Stimulated activated naive CD8-positive, alpha-beta T cell treated with anti-CD3 and anti-CD28 coated beads, Interleukin-15, Interleukin-2, amounts not matched to agents 100 U/mL and 50 U/mL, for 24 hours (primary cell): ENCODE measurements at places on chromosomes 12 and 14.
A peak's percentile ranks its signal among the peaks of the same experiment; 100 is the strongest.

GRCh38 chr14:93544212-93544611 is 113.5 kb downstream of the UNC79 start:
- no peak for DNase-seq

DNA sequence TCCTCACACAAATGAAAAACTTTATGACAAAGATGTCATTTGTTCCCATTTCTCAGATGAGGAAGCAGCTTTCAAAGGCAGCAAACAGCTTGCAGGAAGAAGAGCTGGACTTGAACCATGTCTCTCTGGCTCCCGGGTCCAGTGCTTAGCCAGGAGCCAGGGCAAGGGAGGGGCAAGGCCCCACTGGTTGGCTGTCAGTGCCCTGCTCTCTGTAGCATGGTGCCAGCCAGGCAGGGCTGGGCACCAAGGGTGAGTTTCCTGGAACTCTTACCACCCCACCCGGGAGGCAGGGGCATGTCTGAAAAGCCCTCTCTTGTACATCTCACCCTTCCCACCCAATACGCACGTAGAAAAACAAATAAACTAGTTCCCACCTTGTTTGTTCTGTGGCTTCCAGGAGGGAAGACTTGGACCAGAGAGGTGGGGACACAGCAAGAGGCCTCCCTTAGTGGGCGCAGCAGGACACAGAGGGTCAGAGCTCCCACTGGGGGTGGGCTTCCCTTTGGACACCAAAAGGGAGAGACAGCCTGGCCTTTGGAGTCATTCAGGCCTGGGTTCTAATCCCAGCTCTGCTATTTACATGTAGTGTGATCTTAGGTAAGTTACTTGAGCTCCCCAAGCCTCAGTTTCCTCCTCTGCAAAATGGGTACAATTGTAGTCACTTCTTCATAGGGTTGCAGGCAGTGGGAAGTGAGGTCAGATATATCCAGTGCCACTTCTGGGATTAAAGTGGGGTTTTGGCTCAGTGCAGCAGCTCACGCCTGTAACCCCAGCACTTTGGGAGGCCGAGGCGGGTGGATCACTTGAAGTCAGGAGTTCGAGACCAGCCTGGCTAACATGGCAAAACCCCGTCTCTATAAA is 17.2 kb downstream of the TRPV4 start:
- no peak for DNase-seq

DNA sequence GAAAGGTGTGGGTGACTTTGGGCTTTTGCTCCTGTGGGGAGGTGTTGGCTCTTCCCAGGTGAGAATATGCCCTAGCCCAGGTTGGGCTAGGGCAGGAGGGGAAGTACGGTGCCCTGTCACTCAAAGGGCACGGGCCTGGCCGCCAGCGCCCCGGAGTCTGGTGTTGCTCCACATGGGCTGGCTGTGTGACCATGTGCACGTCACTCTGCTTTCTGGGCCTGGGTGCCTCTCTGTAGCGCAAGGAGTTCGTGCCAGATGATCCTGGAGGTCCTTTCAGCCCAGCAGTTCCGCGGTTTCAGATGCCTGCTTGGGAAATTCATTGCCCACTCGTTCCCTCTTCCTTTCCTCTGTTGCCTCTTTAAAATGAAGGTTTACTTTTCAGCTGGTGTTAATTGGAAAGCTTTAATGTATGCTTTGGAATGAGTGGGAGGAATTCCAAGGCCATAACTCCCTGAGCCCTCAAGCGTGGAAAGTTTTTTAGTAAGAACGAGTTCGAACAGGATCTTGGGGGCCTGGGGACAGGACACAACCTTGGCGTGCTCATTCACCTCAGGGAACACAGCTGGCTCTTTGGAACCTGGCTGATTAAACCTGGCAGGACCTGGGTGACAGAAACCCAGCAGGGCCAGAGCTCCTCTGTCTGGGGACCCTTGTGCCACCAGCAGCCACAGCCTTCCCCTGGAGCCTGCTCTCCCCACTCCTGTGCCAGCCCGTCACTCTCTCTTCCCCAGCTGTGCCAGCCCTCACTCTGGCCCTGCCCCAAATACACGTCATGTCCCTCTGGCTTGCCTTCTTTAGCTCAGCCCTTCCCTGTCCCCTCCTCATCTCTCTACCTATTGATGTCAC is 42.8 kb downstream of the TSPAN9 start:
- no peak for DNase-seq

GRCh38 chr14:24314377-24315193 is 3.3 kb downstream of the LTB4R start:
- no peak for DNase-seq

GRCh38 chr12:122021193-122021821 is 377 bp upstream of the BCL7A start:
- peak; percentile 24 for DNase-seq

GRCh38 chr12:124743479-124744272 is 120.0 kb downstream of the SCARB1 start:
- DNase-seq, result no peak

GRCh38 chr12:3132636-3133404 is 55.6 kb downstream of the TSPAN9 start:
- DNase-seq, result no peak

GRCh38 chr12:52300796-52301691 is 9.7 kb upstream of the KRT81 start:
- no peak for DNase-seq

DNA sequence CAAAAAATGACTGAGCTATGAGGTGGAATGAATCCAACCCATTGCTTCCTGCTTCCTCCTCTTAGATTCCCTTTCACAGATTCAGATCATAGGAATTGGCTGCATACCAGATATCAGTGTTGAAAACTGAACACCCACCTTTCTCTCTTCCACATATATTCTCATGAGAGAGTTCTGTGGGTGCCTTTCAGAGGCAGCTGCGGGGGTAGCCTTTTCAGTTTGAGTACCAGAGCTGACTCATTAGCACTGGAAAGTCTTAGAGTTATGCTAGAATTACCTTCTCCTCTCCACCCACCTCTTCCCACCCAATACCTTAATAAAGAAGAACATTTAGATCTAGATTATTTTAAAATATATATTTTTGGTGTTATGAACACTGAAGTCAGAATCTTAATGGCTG is 495.4 kb upstream of the SEL1L start:
- no peak for DNase-seq

GRCh38 chr14:103711516-103712431 is 3.5 kb downstream of the XRCC3 start:
- no peak for DNase-seq

- DNase-seq, result no peak
Observed at GRCh38 chr14:58625438-58625837, 12.3 kb upstream of the DACT1 start.

DNA sequence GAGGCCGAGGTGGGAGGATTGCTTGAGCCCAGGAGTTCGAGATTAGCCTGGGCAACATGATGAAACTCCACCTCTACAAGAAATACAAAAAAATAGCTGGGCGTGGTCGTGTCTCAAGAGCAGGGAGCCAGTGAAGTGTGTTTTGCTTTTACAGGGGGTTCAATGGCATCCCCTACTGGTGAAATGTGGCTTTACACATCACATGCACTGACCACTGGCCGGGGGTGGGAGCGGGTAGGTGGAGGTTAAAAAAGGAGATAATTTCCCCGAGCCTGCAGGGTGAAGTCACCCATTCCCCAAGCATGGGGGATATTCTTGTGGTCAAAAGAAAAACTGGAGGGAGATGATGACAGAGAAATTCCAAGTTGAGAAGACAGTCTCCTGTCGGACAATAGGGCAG is 63.6 kb upstream of the PWP1 start:
- peak; percentile 13 for DNase-seq

GRCh38 chr12:52070185-52070925 is 577 bp downstream of the ATG101 start:
- no peak for DNase-seq

GRCh38 chr12:47687636-47688035 is 18.2 kb downstream of the RPAP3 start:
- DNase-seq, result no peak

DNA sequence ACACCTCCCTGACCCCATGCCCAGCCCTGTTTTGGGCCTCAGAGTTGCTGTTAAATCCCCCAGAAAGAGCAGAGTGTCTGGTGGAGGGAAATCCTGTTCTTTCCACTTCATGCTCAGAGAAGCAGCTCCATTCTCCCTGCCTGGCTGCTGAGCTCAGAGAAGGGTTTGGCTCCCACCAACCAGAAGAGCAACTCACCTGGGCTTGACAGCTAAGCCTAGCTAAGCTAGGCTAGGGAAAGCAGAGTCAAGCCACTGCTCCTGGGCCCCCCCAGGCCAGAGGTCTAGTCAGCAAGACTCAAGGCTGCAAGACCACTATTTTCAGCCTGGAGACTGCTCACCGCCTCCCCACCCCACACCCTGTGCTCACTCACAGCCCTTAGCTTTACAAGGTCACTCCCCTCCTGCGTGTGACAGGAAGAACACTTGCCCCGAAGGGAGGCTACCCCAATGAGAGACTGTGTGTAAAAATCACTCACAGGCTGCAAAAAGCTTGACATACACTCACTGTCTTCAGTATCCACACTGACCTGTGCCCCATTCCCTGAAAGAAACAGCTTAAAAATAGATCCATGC is 13.5 kb downstream of the GSC start:
- no peak for DNase-seq

DNA sequence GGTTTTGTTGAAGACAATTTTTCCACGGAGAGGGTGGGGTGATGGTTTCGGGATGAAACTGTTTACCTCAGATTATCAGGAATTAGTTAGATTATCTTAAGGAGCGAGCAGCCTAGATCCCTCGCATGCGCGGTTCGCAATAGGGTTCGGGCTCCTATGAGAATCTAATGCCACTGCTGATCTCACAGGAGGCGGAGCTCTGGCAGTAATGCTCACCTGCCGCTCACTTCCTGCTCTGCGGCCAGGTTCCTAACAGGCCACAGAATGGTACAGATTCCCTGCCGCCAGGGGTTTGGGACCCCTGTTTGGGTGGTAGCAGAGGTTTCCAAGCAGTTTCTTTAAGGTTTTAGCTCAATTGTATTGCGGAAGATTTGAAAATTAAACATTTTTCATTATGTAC is 439.8 kb upstream of the OR4E1 start:
- DNase-seq, result no peak

DNA sequence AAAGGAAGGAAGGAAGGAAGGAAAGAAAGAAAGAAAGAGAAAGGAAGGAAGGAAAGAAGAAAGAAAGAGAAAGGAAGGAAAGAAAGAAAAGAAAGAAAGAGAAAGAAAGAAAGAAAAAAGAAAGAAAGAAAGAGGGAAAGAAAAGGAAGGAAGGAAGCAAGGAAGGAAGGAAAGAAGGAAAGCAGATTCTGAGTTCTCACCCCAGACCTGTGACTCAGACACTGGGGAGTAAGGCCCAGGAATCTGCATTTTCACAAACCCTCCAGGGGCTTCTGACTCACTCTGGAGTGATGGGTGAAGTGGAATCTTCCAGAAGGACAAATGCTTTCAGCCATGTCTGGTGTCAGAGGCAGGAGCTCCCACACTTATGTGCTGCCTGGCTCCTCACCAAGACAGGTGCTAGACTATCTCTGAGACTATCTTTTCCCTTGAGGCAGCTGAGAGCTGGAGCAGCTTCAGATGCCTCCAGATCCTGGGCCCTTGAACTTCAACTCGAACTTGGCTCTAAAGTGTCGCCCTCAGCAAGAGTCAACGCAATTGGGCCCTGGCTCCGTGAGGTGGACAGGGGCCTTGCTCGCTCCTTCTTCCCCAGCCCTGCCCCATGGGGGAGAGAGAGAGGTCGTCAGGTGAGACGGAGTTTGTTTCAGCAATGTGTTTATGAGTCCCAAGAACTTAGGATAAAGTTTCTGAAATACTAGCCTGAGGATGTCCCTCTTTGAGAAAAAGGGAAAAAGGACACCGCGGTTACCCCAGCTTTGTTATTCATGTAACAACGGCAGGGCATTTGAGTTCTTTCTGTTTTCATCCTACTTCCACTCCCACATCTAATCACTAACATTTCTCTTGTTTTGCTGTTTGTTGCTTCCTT is 19.8 kb upstream of the SCARB1 start:
- DNase-seq, result no peak

- no peak for DNase-seq
Observed at GRCh38 chr12:2149091-2149490, 96.3 kb downstream of the CACNA1C start.

DNA sequence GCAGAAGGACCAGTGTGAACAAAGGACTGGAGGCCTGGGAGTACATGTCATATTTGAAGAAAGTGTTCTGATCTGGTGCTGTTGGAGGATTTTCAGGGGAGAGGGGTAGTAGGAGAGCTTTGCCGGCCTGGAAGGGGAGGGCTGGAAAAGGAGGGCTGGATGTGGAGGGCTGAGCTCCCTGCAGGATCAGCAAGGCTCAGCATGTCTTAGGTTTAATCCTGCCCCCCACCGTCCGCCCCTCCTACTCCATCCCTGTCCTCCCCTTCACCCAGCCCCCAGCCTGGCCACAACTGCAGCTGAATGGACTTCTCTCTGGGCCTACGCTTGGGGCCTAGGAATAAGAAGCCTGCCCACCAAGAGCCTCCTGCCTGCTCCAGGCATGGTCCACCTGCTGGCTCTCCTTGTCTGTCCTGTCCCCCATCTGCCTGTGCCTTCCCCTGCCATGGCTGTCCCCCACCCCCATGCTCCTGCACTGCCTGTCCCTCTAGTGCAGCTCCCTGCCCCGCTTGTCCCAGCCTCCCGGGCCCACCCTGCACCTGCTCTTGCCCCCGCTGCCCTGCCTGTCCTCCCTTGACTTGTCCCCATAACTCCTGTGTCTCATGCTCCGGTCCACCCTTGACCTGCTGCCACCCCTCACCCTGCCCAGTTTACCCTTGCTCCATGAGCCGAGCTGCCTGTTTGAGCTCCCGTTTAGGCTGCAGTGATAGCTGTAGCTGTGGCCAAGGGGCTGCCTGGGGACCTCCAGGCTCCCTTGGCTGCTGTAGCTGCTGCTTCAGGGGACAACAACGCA is 9.8 kb upstream of the RARG start:
- DNase-seq, result no peak

DNA sequence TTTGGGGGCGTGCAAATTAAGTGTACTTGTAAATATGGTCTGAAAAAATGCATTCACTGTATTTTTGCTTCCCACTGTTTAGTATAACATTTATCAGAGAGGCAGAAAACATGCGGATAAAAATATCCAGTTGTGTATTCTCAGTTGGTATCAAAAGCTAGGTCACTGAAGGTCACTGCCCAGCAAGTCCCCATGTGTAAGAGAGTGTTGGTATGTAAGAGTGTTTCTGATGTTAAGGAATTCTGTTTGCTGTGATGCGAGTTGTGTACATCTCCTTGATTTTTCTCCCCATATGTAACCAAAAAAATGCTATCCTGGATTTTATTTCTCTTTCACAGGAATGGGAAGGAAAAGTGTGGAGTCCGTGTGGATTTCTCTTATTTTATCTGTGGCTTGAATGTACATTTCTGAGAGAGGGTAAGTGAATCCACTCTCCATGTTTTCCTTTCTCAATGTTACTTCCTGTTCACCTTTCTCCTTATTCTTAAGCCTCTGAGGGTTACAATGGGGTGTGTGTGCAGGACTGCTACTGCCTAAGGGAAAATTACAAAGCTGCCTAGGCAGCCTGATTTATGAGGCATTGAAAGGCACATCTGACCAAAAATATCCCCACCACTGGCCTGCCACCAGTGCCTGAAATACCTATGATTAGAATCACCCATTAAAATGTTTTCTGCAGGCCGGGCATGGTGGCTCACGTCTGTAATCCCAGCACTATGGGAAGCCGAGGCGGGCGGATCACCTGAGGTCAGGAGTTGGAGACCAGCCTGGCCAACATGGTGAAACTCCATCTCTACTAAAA is 97.9 kb upstream of the USP44 start:
- no peak for DNase-seq

GRCh38 chr14:51277753-51278415 is 37.8 kb downstream of the TMX1 start:
- DNase-seq, result no peak
